ENCODE measurements at places on chromosomes 6 and 20.
A peak's percentile ranks its signal among the peaks of the same experiment; 100 is the strongest.

- DNase-seq = peak; percentile 77
These were observed 332.8 kb downstream of the CDH4 start for GRCh38 chr20:61584851-61585250.

- DNase-seq = no peak
These were observed 4.9 kb upstream of the CCR6 start for GRCh38 chr6:167118006-167118405.

DNA sequence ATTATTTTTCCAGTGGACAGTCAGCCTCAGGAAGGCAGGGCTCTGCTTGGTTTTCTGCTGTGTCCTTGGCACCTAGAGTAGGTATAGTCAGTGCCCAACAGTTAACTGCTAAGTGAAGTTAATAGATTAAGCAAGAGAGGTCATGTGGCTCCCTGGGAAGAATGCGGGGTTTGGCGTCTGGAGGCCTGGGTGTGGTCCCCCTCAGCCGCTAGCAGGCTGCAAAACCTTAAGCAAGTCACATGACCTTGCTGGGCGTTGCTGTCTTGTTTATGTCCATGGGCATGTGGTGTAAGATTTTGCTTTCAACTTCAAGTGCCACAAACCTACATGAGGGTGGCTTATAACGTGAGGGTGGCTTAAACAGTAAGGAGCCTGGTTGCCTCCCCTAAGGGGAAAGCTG, 75.5 kb upstream of the SCP2D1 start:
- DNase-seq = peak; percentile 69

DNA sequence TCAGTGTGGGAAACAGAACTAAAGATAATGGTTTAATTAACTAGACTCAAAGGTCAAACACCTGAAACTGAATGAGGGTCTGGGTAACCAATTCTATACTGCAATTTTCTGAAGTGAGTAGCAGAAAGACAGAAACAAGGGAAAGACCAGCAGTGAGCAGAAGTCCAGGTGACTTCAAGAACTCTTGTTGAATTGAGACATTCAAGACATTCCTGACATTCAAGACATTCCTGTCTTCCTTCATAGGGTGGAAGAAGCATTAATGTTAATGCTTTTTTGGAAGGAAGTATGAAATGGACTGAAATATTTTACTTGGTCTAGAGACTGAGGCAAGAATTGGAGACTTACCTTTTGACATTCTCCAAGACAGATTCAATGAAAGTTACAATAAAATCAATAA, 529.9 kb upstream of the MMS22L start:
- no peak for DNase-seq
